ENCODE measurements at places on chromosomes 1 and 21.

GRCh38 chr1:119971710-119972570, 75.6 kb upstream of the ADAM30 start:
- no peak for DNase-seq

- no peak for DNase-seq
Measured at GRCh38 chr1:228009828-228010775, 3.3 kb downstream of the WNT3A start.

DNA sequence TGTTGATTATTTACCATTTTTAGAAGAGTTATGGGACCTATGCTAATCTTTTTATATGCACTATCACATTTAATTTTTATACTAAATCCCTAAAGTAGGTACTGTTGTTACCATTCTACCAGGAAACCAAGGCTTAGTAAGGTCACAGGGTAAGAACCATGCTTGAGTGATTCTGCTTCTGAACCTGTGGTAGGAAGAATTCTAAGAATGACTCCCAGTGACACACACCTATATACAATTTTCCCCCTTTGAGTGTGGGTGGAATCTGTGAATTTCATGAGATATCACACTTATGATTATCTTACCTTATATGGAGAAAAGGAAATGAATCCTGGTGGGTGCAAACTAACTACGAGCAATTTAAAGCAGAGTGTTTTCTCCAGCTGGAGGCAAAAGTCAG, 391.0 kb downstream of the USH2A start:
- DNase-seq: no peak

DNA sequence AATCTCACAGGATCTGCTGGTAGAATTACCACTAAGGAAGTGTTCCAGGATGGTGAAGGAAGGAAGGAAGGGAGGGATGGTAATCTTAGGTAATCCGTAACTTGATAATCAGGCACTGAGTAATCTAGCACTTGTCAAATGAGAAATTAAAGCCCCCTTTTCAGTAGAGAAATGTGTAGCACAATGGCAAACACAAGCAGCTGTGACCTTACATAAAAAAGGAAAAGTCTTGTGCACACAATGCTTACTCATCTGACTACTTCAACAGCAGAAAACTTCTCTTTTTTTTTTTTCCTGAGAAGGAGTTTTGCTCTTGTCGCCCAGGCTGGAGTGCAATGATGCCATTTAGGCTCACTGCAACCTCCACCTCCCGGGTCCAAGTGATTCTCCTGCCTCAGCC, 6.1 kb downstream of the NUP210L start:
- DNase-seq: no peak

GRCh38 chr1:22613572-22613918, 22.9 kb upstream of the C1QA start:
- no peak for DNase-seq

- no peak for DNase-seq
Measured at GRCh38 chr1:186900539-186901237, 71.9 kb downstream of the PLA2G4A start.

DNA sequence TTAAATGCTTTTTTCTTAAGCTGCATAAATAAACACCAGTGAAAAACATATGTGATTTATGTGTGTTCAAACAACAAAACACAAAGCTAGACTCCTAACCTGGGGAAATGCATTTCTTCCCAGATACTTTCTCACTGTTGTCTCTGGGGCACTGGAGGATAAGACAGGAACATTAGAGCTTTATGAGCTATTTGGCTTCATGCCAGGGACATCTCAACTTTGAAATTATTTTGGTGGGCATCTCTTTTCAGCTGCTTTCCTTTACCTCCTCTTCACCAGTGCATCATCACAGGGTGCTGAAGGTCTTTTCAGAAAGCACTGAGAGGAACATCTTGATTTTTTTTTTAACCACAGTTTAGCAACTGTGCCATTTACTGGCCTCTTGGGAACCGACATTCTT, 212.9 kb downstream of the DNM3 start:
- DNase-seq: no peak

GRCh38 chr1:185105121-185105520, 51.6 kb downstream of the TRMT1L start:
- no peak for DNase-seq

- DNase-seq: no peak
Measured at GRCh38 chr1:42086146-42086545, 67.1 kb upstream of the GUCA2B start.

GRCh38 chr1:33225586-33225985, 30.7 kb upstream of the ZNF362 start:
- DNase-seq: no peak

GRCh38 chr1:242057745-242058115, 58.8 kb upstream of the MAP1LC3C start:
- no peak for DNase-seq

- DNase-seq: no peak
Measured at GRCh38 chr1:240500647-240501046, 111.3 kb downstream of the GREM2 start.

DNA sequence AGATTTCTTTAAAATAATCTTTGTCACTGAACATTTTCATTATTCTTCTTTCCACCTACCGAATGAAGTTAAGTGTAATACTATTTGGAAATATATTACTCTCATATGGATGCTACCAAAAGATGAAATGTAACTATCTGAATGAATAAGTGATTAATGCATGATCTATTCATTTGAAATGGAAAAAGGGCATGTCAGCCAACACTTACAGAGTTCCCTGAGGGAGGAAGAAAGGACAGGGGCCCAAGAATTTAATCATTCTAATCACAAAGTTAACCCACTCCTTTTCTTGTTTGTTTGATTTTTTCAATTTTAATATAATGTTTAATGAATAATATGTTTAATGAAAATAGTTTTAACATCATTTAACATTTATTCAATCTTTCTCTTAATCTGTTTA, 129.4 kb downstream of the ZC3H11B start:
- no peak for DNase-seq

- DNase-seq: no peak
Measured at GRCh38 chr1:23481026-23481597, 2.9 kb downstream of the ASAP3 start.

GRCh38 chr1:89822999-89823628, 2.3 kb downstream of the LRRC8D start:
- no peak for DNase-seq

- DNase-seq: no peak
Measured at GRCh38 chr1:30473922-30474817, 249.2 kb downstream of the MATN1 start.

GRCh38 chr1:52365071-52365745, 797 bp downstream of the CC2D1B start:
- no peak for DNase-seq

- DNase-seq: no peak
Measured at GRCh38 chr21:45942755-45943629, 38.6 kb upstream of the COL6A1 start.

DNA sequence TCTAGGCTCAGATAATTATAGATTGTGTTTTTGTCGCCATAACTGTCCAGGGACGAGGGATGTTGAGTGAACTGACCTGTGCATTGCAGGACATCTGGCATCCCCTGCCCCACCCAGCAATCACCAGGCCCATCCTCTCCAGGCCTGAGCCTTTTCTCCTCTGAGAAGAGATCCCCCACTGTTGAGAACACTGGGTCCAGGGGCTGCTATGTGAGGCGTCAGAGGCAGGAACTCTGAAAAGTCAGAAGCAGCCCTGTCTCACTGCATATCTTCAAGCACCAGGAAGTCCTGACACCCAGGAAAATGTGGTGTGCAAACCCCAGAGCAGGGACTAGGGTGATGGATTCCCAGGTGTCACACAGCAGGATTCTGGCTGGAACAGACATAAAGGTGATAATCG, 17.1 kb upstream of the ACBD3 start:
- DNase-seq: no peak

DNA sequence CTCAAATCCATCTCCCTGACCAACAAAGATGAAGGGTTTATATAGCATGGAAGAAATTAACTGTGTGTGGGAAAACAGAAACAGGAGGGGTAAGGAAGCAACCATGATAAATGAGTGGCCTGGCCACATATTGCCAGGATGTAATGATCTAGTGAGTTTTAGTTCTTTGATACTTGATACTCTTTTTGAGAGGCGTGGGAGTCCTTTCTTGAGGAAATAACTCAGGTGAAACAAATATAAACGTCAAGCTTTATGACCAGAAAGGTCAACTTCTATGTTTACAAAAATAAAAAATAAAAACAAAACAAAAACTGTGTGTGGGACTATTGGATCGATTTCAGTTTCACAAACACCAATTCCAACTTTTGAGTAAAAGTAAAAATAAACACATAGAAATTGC, 860.8 kb upstream of the B3GALT2 start:
- no peak for DNase-seq

GRCh38 chr21:44083631-44084291, 23.4 kb upstream of the PWP2 start:
- peak; percentile 38 for DNase-seq

DNA sequence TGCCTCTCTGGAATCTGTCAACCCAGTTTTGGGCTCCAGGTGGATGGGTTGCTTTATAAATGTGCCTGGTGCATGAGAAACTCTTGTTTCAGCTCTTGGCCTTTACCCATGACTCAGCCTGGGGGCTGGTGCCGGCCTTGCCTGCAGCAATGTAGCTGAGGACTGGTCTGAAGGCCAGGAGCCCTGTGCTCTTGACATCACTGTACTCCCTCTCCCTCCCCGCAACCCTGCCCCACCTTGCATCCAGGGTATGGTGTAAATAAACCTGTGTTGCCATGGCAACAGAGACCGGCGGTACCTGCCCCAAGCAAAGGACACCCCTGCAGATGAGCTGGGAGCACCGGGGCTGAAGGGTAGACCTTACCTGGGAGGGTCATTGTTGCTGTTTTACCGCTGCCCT, 13.3 kb downstream of the FAM151A start:
- no peak for DNase-seq

DNA sequence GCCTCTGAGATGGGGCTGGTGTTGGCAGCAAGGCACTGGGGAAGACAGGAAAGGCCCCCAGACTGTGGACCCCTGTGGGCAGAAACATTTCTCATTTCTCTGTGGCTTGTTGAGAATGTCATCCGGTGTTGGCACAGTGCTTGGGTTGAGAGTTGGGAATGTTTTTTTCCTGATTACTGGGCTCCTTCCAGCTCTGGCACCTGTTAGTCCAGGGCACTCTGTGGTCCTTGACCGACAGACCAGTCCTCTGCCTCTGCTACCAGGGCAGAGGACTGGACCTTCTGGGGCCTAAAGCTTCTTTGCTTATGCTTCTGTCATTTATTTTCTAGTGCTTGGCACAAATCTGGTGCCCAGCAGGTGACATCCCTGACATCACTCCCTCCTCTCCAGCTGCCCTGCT, 4.8 kb upstream of the SPRR5 start:
- DNase-seq: no peak

DNA sequence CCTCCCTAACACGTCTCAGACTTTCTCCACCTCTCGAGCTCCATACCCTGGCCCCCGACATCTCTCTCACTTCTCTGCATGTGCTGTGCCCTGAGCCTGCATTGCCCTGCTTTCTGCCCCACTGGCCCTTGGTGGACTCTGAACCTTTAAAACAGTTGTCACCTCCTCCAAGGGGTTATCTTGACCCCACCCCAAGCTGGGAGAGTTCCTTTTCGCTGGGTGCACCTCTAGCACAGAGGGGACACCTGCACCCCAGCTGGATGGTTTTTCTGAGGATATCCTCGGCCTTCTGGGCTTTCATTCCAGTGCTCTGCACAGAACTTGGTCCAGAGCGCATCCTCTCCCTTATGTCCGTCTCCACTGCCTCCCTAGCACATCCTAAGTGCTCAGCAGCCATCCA, 4.2 kb upstream of the CDCP2 start:
- DNase-seq: no peak

DNA sequence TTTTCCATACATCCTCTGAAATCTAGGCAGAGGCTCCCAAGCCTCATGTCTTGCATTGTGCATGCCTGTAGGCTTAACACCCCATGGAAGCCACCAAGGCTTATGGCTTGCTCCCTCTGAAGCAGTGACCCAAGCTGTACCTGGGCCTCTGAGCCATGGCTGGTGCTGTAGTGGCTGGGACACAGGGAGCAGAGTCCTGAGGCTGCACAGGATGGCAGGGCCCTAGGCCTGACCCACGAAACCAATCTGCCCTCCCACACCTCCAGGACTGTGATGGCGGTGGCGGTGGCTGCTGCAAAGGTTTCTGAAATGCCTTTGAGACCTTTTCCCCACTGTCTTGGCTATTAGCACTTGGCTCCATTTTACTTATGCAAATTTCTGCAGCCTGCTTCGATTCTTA, 429.5 kb downstream of the NPHP4 start:
- DNase-seq: no peak

- DNase-seq: no peak
Measured at GRCh38 chr1:55399346-55399745, 184.2 kb upstream of the USP24 start.

DNA sequence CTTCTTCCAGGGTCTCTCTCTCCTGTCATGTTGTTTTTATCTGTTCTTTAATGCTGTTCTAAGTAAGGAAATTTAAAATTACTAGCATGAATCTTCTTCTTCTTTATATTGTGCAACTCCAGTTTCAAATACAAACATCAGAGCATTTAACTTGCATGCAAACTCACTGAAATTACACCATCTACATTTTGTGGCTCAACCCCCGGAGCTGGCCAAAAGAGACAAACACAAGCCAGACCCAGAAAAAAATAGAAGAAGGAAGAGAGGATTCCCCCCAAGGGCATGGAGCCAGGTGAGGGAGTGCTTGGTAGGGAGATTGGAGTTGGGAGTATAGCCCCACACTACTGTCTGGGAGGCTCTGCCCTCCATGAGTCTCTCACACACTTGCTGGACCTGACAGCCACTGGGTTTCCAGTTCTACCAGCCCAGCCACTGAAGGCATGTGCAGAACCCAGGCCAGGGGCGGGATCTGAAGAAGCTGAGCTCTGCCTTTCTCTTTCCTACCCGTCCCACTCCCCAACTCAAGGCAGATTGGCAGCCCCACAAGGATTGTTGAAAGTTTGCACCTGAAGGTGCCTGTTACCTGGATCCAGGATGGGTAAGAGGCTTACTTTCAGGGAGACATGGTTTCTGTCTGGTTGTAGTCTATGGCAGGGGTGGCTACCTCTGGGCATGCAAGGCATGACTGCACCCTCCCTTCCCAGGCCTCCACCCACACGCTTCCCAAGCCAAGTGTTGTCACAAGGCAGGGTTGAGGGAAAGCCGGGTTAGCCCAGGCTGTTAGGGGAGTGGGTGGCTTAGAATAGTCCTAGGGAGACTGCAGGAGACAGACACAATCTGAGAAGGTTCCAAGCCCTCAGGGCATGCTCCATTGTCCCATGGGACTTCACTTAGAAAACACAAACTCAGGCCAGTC, 297.2 kb downstream of the TGFB2 start:
- no peak for DNase-seq

DNA sequence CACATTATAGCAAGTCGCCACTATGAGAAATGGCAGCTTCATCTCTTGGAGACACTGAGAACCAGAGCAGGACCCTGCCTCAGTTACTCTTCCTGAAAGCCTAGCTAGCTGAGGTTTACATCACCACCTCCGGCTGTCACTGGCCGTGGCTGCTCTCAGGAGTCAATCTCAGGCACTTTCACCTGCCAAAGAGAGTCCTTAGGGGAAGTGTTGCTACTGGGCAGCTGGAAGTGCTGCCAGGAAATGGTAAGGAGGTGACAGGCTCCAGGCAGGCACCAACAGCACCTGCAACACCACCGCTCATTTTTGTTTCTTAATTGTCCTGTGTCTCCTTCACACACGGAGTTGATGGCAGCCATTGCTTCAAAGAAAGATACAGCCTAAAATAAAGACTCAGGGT, 92.5 kb downstream of the DSCAM start:
- DNase-seq: no peak

All from stimulated activated CD4-positive, alpha-beta T cell treated with anti-CD3 and anti-CD28 coated beads, TNF-alpha, amount 100 ng/mL, for 1 hour (primary cell).